ENCODE measurements at places on chromosomes 5 and 9.
A peak's percentile ranks its signal among the peaks of the same experiment; 100 is the strongest.

GRCh38 chr9:32969270-32969669, 32.2 kb downstream of the APTX start:
- no peak for DNase-seq

GRCh38 chr9:130975932-130976841, 32.8 kb upstream of the LAMC3 start:
- DNase-seq, result no peak

- no peak for DNase-seq
Observed at GRCh38 chr9:76092572-76092971, 202.1 kb downstream of the PCSK5 start.

- no peak for DNase-seq
Observed at GRCh38 chr9:71108937-71109336, 12.5 kb downstream of the TRPM3 start.

DNA sequence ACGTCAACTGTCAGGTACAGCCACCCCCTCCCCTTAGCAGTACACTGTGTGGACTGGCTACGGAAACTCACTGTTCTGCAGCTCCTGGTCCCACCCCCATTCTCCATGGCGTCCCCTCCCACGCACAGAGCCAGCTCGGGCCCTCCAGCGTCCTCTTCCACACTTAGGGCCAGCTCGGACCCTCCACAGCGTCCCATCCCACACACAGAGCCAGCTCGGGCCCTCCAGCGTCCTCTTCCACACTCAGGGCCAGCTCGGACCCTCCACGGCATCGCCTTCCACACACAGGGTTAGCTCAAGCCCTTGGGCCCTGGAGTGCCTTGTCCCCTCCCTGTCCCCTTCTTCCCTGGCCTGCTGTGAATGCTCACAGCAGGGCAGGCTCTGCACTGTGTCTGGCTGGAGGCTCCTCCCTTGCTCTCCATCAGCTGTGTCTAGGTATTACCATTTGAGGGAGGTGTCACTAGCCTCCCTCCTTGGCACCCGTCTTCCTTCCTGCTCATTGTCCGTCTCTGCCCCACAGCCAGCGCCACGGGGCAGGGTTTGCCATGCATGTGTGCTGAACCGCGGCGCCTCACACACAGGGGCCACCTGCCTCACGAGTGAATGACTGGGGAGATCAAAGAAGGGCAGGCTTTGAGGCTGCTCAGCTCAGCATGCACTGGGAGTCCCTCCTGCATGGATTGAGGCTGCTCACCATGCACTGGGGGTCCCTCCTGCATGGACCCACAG, 78.5 kb upstream of the CACNA1B start:
- DNase-seq, result no peak

DNA sequence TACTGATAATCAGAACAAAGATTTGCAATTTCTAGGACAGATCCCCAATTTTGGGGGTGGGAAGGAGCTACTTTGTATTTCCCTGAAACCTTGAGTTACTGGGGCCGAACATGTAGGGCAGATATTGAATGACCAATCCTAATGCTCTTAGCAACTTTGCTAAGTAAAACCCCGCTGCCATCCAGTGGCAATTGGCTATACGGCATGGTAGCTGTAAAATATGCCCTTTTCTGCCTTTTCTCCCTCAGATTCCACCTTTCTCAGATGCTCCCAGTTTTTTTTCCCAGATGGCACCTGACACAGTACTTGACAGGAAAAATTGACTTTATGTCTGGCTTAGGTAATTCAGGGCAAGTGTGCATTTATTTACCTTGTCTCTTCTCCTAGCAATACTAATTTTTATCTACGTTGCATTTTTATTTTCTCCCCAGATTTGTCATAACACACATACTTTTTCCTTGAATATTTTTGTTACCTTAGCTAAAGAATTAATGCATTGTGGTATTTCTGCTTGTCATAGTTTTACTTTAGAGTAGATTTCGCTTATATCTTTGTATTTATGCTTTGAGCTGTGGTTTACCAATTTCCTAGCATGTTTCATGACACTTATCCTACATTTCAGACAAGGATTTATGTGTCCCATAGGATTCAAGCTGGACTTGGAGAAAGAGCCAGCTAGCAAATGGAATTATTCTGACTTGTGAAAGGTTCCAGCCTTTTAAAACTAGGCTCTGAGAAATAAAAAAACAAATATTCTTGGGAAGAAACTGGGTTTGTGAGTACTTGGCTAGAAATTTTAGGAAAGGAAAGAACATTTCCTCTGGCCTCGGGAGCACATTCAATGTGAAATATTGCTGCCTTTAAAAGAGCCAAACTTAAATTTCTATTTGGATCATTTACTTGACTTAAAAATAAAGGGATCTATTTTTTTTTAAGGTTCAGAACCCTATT, 37.4 kb downstream of the PIK3R1 start:
- peak; percentile 51 for DNase-seq

DNA sequence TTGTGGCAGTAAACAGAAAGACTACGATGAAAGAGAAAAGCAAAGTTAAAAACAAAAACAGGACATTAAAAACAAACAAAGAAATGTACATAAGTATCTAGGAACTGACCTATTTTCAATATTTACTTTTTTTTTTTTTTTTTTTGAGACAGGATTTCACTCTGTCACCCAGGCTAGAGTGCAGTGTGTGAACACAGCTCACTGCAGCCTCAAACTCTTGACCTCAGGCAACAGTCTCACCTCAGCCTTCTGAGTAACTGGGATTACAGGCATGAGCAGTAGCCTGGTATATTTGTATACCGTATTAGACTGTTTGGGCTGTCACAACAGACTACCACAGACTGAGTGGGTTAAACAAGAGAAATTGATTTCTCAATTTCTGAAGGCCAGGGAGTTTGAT, 1189.1 kb downstream of the CDH9 start:
- no peak for DNase-seq

DNA sequence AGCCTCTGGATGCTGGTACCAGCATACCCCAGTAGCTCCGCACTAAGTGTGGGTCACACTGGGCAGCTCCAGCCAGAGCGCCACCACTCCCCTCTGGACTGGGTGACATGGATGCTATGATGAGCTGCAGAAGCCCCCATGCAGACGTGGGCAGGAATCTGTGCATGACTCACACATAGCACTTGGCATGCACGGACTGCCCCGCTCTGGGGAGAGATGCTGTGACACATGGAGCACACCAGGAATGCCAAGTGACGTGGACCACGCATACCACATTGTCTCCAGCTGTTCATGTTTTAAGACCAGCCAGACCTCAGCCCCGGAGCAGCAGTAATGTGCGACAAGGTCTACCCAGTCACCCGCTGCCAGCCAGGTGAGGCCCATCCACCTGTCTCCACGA, 64.1 kb downstream of the SEMA4D start:
- no peak for DNase-seq

DNA sequence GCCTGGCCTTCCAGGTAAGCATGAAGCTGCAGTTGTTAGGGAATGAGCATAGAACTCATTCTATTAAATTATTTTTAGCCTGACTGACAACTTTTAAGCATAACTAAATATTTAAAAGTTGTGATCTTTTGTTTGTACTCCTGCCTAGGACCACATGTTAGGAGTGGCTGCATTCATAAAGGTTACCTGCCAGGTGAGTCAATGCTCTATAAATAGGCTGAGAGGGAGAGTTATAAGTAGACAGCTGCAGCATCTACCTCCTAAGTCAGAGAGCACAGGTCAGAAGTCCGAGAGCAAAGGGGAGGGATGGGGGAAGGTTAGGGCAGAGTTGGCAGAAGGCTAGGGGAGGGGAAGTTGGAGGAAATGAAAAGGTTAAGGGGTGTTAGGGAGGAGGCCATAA, 292.4 kb upstream of the TLE4 start:
- DNase-seq, result no peak

- DNase-seq, result peak; percentile 51
Observed at GRCh38 chr9:121201045-121201737, 478 bp downstream of the RAB14 start.

DNA sequence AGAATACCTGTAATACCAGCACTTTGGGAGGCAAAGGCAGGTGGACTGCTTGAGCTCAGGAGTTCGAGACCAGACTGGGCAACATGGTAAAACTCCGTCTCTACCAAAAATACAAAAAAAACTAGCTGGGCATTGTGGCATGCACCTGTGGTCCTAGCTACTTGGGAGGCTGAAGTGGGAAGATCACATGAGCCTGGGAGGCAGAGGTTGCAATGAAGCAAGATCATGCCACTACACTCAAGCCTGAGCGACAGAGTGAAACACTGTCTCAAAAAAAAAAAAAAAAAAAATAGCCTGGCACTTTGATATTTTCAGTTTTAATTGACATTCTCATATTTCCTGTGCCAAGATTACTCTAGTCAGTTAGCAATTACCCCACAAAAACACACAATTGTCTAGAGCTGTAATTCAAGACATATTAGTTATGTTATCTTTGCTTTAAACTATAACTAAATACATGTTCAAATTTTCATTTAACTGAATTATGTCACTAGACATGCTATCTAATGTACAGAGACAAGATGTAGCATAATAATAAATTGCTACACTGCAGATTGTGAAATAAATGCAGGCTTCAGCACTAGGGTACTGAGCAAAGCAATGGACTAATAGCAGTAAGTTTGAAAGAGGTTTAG, 378.2 kb upstream of the GRAMD2B start:
- DNase-seq, result no peak

- no peak for DNase-seq
Observed at GRCh38 chr5:178465861-178466288, 124.3 kb downstream of the COL23A1 start.

- DNase-seq, result no peak
Observed at GRCh38 chr9:11319538-11319937, 706.7 kb upstream of the PTPRD start.

GRCh38 chr9:32589083-32589723, 16.2 kb upstream of the NDUFB6 start:
- no peak for DNase-seq

DNA sequence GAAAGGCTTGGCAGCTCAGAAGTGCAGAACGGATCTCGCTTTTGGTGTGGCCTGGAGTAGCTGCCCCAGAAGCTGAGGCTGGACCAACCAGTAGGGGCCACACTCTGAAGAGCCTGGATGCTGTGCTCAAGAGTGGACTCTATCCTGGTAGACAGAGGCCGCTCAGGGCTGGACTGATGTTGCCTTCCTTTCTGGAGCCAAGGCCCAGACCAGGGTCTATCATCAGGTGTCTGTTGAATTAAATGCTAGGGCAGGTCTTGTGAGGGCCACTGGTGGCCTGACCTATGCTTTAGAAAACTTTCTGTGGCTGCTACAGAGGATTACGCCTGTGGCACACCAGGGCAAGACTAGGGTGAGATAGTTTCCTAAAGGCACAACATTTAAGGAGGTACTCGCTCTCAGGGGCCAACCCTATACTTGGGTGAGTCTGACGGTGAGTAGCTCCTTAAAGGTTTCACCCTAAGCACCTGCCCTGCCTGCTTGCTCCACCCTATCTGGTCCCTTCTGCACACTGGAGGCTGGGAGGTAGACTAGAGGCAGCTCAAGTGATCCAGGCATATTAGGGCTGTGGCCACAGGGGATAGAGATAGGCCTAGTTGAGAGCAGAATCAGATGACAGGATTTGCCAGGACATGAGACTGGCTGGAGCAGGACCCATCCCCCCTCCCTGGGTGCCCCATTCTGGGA, 9.8 kb upstream of the IRF1 start:
- DNase-seq, result no peak

DNA sequence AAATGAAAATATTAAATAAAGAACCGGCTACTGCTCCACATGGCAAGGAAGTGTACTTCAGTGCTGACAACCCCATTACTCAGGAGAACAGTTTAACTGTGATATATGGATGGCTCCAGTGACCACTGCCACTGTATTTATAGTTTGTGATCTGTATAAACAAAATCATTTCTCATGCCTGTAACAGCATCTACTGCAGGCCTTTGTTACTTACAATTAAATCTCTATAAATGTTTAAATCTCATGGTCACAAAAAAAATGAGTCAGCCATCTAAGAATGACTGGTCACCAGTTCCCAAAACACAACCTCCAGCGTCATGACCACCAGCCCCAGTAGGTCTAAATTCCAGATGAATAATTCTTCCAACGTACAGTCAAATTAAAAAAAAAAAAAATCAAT, 24.6 kb downstream of the SERINC5 start:
- no peak for DNase-seq

GRCh38 chr5:164358531-164359259, 853.3 kb downstream of the MAT2B start:
- no peak for DNase-seq

DNA sequence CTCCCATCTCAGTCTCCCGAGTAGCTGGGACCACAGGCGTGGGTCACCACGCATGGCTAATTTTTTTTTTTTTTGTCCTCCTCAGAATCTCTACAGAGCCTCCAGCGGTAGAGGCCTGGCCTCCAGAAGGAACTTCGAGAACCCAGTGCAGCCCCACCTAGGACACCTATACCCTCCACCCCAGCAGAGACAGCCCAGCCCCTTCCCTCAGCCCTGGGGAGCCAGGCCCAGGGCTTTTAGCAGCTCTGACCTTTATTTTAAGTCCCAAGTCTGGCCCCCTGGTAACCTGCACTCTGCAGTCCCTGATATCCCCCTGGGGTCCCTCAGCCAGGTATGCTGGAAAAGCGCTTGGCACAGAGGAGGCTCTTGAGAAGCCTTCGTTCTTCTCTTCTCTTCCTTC, 5.2 kb downstream of the GLIPR2 start:
- DNase-seq, result no peak

GRCh38 chr9:86337469-86338108, 16.6 kb downstream of the TUT7 start:
- DNase-seq, result no peak
